ENCODE measurements at places on chromosomes 3 and 15. TPM values are rescaled to one million over a fixed set of nuclear protein-coding genes. Genes with fewer than 3 reads are reported as not detected.

- DNase-seq, result no peak
Measured at GRCh38 chr3:23949784-23950183, 4.7 kb downstream of the NR1D2 start.

- no peak for DNase-seq
Measured at GRCh38 chr15:77824361-77825251, 191.9 kb upstream of the LINGO1 start.

MYZAP gene
- total RNA-seq, result 0.64 TPM

DPPA2 gene
- total RNA-seq, result not detected

ADAMTSL3 gene
- total RNA-seq, result 1.4 TPM

GLCE gene
- total RNA-seq, result 125 TPM

CLDN11 gene
- total RNA-seq, result 39.6 TPM

LSAMP gene
- total RNA-seq, result 50.2 TPM

CNTN4 gene
- total RNA-seq, result 57.6 TPM

DNA sequence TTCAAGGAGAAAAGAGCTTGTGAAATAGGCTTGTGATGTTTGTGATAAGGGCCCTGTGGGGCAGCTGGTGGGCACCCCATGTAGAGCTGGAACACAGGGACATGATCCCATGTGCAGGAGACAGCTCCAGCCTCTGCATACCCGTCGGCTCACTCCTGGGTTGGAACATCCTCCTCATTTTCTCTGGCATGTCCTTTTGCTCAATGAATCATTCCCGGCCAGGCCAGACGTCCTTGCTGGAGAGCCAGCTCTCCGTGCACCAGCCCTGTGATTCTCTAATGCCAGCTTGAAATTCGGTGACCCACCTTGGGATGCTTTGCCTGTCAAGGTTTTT lies 77.3 kb downstream of the SMAD3 start:
- DNase-seq, result no peak

ST3GAL6 gene
- 19.8 TPM for total RNA-seq

LXN gene
- total RNA-seq, result 5.0 TPM

- no peak for DNase-seq
Measured at GRCh38 chr15:68615301-68615700, 36.5 kb downstream of the CORO2B start.

- no peak for DNase-seq
Measured at GRCh38 chr3:151593928-151594327, 133.1 kb upstream of the IGSF10 start.

- DNase-seq, result no peak
Measured at GRCh38 chr15:99326235-99326634, 75.0 kb downstream of the LRRC28 start.

GRCh38 chr3:127352612-127353011 lies 64.8 kb upstream of the PRR20G start:
- no peak for DNase-seq

DNA sequence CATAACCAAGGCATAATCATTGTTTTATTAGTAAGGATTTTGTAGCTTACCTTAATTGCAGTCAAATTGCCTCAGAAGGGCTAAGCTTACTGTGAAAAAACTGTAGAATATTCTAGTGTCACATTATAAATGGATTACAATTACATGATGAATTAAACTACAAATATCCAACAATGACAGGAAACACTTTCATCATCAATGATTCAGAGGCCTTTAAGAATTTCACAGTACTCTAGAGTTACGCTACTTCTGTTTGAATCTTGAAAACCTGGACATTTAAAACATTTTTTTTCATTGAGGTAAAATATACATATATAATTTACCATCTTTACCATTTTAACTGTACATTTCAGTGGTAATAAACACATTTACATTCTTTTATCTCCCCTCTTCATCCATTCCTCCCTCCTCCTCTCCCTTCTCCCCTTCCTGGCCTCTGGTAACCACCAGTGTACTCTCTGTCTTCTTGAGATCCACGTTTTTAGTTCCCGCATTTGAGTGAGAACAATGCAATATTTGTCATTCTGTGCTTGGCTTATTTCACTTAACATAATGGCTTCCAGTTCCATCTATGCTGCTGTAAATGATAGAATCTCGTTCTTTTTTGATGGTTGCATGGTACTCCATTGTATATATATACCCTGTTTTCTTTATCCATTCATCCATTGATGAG lies 54.7 kb downstream of the GJD2 start:
- DNase-seq, result no peak

GRCh38 chr15:100947760-100948429 lies 28.7 kb downstream of the LRRK1 start:
- no peak for DNase-seq

DNA sequence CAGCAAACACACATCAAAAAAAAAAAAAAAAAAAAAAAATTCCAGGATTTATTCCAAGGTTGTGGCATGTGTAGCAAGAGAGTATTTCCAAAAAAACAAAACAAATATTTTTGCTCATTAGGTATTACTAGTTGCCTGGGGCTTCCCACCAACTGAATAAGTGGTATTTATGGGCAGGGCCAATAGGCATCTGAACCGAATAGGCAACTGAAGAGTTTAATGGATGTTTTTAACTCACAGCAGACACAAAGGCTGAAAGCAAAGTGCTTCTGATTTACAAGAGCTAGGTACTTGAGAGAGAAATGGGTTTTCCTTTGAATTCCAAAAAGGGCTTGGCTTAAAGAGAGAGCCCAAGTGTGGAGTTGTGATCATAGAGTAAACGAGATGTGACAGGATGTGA lies 21.4 kb downstream of the EIF4E3 start:
- DNase-seq, result no peak

DNA sequence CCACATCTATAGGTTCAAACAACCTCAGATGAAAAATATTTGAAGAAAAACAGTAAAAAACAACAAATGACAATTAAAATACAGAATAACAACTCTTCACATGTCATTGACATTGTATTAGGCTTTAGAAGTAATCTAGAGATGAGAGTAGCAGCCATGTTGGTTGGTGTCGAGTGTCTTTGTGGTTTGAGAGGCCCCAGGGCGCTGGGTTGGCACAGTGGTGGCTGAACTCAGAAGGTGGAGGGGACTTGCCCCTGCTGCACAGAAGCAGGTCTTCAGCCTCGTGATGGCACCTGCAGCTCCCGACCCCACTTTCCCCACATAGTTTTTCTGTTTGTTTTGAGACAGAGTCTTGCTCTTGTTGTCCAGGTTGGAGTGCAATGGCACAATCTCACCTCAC lies 187.2 kb downstream of the OSBPL10 start:
- DNase-seq, result no peak

PRR23C gene
- total RNA-seq, result not detected

GRCh38 chr3:99681512-99681911 lies 43.1 kb downstream of the COL8A1 start:
- DNase-seq, result no peak

GRCh38 chr15:42275780-42276391 lies 2.7 kb upstream of the TMEM87A start:
- no peak for DNase-seq

Data from cerebellum (tissue), 4 donors.